ENCODE measurements at places on chromosomes 6 and 20. TPM values are rescaled to one million over a fixed set of nuclear protein-coding genes. Genes with fewer than 3 reads are reported as not detected.

The SLC32A1 gene
- not detected for total RNA-seq

The ARHGAP40 gene
- 0.74 TPM for total RNA-seq

The PPP1R3D gene
- 10.9 TPM for total RNA-seq

The DCDC2 gene
- not detected for total RNA-seq

The TMEM14C gene
- 147 TPM for total RNA-seq

The CSE1L gene
- 123 TPM for total RNA-seq

The MTFR2 gene
- total RNA-seq = 9.1 TPM

The NMBR gene
- not detected for total RNA-seq

The ROMO1 gene
- 448 TPM for total RNA-seq

The CALHM4 gene
- not detected for total RNA-seq

The SLC25A27 gene
- 3.1 TPM for total RNA-seq

The CLPSL1 gene
- total RNA-seq = not detected

The OXT gene
- total RNA-seq = not detected

The PRKN gene
- 1.3 TPM for total RNA-seq

The SASH1 gene
- 6.3 TPM for total RNA-seq

The ATAT1 gene
- 5.3 TPM for total RNA-seq
